ENCODE measurements at places on chromosomes 3 and 15.
A peak's percentile ranks its signal among the peaks of the same experiment; 100 is the strongest.

GRCh38 chr3:184666442-184666841 is 45.4 kb downstream of the MAGEF1 start:
- no peak for DNase-seq

- DNase-seq = no peak
Observed at GRCh38 chr3:116033516-116033915, 410.2 kb downstream of the GAP43 start.

- DNase-seq = no peak
Observed at GRCh38 chr3:120743556-120744195, 1.1 kb downstream of the GTF2E1 start.

- DNase-seq = peak; percentile 39
Observed at GRCh38 chr3:139937674-139938279, 2.8 kb downstream of the CLSTN2 start.

DNA sequence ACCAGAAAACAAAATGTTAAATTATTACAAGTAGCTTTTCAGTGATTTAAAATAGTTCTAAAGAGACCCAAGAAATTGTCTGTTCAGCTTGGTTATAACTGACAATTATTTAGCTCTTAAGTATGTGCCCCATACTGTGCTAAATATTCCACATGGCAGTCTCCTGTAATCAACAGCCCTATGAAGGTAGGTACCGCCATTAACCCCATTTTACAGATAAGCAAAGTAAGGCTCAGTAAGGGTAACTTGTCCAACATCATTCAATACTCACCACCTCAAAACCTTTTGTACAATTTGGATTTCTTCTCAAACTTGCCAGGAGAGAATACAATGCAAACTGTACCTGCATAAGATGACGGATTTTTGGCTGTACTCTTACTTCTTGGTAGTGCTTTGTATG is 33.9 kb downstream of the ADPGK start:
- no peak for DNase-seq

GRCh38 chr3:55156851-55157650 is 229.2 kb upstream of the LRTM1 start:
- no peak for DNase-seq

DNA sequence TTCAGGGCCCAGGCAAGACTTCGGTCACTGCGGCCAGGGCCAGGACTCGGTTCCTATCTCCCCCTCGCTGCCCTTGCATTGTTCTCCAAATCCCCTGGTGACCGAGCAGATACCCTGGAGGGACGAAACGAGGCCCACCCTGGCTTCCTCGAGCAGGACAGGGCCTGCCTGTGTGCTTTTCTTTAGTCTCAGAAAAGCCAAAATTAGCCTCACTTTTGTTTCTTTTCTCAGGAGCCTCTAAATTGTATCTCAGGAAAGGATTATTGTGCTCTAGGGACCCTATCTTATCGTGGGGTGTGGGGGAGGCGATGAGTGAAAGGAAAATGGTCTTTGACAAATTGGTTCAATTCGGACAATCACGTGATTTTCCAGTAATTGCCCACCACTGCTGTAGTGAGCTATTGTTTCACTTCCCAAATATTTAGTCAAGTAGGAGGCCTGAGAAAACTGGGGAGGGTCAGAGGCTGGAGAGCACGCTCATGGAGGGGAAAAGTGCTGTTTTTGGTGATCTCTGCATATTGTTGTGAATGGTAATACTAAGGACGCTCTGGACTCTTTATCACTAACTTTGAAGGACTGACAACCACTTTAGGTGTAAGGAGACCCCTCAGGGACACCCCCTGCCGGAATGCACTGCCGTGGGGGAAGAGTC is 61.6 kb downstream of the TMEM44 start:
- no peak for DNase-seq

DNA sequence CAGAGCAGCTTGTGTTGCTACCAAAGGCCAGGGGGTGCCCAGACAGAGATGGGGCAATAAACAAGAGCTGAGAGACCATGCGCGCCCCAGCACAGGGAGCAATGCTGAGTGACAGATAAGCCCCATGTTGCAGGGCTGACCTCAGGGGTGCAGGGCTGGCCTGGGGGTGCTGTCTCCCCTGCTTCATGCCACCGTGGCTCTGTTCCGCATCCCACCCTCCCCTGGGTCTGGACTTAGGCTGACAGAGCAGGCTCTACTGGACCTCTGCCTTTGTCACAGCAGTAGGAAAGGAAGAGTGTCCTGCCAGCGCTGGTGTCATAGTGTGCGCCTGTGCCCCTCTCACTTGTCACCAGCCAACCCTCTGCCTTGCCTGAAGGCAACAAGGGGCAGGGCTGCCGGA is 67.4 kb upstream of the IQSEC1 start:
- DNase-seq = no peak

GRCh38 chr3:176785171-176785570 is 412.1 kb downstream of the TBL1XR1 start:
- DNase-seq = no peak

GRCh38 chr15:70477750-70478250 is 285.6 kb downstream of the UACA start:
- DNase-seq = no peak

DNA sequence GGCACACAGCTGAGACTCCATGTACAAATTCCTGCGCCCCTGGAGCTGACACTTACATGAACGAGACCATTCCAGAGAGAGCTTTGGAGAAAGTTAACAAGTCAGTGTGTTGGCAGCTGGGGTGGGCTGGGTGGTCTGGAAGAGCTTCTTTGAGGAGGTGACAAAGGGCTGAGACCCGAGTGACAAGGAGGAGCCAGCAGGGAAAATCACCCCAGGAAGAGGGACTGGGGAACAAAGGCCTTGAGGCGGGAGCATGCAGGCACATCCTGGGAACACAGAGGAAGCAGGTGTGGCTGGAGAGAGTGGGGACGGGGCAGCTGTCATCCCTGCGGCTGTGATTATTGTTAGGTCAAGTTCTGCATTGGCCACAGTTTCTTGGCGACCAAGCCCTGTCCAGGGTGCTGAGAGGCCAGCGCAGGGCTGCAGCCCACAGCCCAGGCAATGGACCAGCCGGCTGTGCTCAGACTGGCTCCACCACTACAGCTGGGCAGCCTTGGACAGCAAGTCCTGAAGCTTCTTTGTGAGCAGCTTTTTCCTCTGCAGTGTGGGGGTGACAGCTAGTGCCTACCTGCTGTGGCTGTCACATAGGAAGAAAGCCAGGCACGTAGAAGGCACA is 34.2 kb upstream of the PRR23E start:
- DNase-seq = no peak

- no peak for DNase-seq
Observed at GRCh38 chr3:37905346-37905745, 43.7 kb downstream of the CTDSPL start.

DNA sequence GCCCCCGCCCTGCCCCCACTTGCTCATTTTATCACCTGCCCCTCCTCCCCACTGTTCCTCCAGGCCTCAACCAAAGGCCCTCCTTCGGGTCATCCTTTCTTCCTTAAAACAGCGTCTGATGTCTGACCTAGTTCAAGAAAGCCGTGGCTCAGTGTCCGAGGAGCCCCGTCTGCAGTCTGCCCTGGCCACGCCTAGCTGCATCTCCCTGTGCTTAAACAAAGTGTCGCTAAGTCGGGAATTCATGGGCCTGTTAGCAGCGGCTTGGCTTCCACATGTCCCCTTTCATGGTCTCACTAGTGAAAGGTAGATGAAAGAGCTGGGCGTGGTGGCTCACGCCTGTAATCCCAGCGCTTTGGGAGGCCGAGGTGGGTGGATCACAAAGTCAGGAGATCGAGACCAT is 41.2 kb downstream of the TM2D3 start:
- DNase-seq = no peak

DNA sequence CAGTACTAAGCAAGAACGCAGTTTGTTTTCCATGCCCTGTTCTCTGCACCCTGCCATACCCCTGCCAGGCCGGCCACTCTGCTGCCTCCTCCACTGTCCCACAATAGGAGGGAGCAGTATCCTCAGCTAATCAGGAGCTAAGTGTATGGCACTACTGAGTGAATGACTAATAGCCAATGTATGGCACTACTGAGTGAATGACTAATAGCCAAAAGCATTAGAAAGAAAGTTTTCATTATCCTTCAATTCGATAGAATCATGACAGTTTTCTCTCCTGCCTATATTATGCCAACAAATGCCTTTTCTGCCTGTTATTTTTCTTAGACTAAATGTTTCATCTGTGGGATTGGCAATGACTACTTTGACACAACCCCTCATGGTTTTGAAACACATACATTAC is 107.5 kb upstream of the CHRM5 start:
- peak; percentile 56 for DNase-seq

- DNase-seq = no peak
Observed at GRCh38 chr15:94412979-94413746, 181.8 kb downstream of the MCTP2 start.

DNA sequence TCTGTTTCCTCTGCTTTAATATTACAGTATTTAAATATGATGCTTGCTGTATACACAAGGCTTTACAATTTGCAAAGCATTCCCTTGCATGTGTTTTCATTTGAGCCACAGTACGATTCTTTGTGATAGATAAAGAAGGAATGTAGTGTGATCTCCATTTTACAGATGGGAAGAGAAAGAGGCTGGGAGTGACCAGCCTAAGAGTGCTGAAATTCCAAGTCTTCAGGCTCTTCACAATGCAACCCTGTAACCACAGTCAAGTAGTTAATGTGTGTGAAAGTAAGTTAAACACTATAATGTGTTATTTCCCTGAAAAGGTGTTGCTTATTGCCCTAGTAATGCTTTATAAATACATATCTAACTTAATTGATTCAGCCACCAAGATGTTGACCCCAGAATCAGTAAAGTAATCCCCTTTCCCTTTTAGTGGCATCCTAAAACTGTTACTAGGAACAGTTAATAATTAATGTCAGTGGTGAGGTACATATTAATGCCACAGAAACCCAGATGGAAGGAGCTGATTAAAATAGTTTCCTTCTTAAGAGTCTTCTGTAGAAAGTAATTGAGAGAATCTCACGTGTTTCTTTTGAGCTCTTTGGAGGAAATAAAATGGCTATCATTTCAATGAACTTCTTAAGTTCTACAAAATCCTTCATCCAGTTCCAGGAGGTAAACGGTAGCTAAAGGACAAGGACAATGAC is 110.4 kb downstream of the IL12A start:
- DNase-seq = no peak

DNA sequence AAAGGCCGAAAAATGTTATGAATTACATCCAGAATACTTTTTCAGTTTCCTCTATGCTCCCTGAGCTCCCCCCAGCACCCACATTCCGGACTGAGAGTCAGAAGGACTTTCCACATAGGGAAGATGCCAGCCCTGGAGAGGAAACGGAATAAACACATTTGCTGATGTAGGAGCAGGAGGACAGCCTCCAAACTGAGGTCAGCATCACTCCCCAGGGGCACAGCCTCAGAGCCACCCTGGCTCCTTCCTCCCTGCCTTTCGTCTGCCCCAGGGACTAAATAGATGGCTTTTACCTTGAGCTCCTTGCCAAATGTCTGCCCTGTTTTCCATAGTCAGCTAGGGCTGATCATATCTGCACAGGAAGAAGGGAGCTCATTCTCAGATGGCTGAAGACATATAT is 22.6 kb upstream of the SLCO2A1 start:
- no peak for DNase-seq

- DNase-seq = no peak
Observed at GRCh38 chr3:109369510-109369909, 32.2 kb upstream of the DPPA4 start.

DNA sequence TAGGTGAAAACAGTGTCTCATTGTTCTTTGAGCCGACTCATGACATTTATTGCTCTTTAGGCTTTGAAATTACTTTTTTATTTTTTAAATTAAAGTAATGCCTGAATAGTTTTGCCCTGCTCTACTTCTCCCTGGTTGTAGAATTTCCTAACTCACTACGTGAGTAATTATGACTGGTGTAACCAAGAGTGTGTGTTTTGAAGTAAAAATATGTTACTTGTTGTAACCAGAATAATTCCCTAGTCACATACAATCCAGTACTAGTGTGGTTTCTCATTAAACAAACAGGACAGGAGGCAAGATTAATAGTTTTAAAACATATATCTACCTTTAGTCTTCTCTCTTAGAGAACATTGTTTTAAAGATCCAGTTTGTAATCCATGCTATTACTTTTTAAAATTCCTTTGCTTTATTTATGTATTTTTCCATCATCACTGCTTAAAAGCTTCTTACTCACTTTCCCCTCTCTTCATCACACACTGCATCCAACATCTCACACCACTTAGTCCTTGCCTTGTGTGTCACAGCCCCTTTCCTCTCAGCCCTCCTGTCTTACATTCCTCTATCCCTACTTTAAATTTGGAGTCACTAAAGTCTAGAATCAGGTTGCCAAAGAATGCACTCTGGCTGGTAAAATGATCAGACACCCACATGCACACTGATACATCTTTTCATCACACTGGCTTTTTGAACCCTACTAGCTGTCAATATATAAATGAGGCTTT is 219.7 kb downstream of the WNT5A start:
- no peak for DNase-seq

DNA sequence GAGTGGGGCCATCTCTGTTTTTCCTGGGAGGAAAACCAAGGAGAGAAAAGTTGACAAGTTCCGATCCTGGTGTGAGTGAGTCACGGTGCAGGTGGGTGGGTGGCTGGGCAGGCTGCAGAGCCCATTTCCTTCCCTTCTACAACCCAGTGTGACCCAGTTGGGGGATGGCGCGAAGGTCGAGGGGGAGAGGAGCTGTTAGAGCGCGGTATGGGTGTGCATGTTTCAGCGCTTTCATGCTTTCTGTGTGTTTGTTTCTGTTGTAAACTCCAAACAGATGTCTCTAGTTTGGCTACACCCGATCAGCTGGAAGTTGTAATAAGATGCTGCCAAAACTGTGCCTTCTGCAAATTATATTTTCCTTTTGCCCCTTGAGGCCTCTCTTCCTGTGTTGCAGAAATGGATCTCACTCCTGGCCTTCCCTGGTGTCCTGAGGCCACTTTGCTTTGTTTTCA is 3.8 kb downstream of the FAM43A start:
- peak; percentile 65 for DNase-seq

DNA sequence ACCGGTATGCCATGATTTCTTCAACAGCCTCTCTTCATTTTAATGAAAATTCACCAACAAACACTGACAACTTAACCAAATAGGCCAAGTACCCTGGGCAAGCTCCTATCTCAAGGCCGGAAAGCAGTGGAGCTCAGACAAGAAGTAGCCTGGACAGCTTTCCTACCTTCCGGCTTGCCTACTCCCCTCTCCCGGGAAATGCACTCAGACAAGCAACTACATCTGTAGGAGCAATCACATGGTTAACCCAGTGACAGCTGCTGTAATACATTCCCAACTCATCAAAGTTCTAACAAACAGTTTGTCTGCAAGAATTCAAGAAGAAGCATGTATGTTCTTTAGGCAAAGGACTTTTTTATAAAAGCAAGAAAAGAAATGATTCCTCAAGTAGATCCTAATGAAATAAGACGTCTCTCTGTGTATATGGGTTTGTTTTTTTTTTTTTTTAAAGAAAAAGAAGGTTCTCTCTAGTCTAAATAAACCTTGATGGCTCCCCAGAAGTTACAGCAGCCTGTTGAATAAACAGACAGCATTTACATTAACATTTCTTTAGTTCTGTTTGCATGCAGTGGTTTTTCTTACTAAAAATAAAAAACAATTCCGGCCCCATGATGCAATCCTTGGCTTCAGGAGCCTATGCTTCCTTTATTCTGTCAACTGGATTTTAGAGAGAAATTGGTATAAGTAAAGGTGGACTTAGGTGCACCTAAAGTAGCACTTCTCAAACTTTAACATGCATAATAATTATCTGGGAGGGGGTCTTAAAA is 278.7 kb downstream of the NEK10 start:
- no peak for DNase-seq

All from H54 (cell line).